Activated naive CD8-positive, alpha-beta T cell treated with anti-CD3 and anti-CD28 coated beads for 36 hours (primary cell): ENCODE measurements at places on chromosomes 11 and 22. TPM values are rescaled to one million over a fixed set of nuclear protein-coding genes. Genes with fewer than 3 reads are reported as not detected.
A peak's percentile ranks its signal among the peaks of the same experiment; 100 is the strongest.

TRPM5 gene
- not detected for total RNA-seq

OR8K3 gene
- not detected for total RNA-seq

RIMBP3C gene
- 0.20 TPM for total RNA-seq

GRCh38 chr11:93072229-93072914, 102.9 kb downstream of the MTNR1B start:
- no peaks in the 10 kb centered on the region for H3K4me1 ChIP-seq
- H3K4me3 ChIP-seq, result no peak overlapping the region
- H3K27me3 ChIP-seq, result peaks cover 17% of the 10 kb centered on the region

- H3K27me3 ChIP-seq, result peaks cover 3% of the 10 kb centered on the region
- DNase-seq, result no peak
- H3K4me3 ChIP-seq, result no peak overlapping the region
- H3K27ac ChIP-seq, result no peak overlapping the region
Measured at GRCh38 chr11:131154351-131154750, 216.1 kb upstream of the NTM start.

GRCh38 chr22:50504369-50505211, 2.9 kb downstream of the LMF2 start:
- peaks cover 7% of the 10 kb centered on the region for H3K4me1 ChIP-seq
- no peak for DNase-seq
- H3K27ac ChIP-seq, result no peak overlapping the region

DNA sequence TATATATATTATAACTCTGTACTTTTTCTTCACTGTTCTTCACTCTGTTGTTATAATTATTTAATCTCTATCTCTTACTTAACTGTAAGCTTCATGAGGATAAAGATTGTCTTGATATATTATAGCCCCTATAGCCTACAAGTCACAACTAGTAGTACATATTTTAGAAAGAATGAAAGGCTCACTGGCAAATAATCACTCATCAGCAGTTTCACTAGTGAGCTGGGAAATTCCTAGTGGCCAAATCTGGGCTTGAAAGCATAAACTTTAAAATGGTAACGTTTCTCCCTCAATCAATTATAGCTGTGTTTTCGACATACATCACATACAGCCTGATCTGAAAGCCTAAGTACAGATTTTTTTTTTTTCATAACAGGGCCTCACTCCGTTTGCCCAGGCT, 42.5 kb downstream of the CTSC start:
- no peak for DNase-seq
- H3K4me3 ChIP-seq, result no peak overlapping the region
- peaks cover 48% of the 10 kb centered on the region for H3K36me3 ChIP-seq
- peaks cover 5% of the 10 kb centered on the region for H3K4me1 ChIP-seq

DNA sequence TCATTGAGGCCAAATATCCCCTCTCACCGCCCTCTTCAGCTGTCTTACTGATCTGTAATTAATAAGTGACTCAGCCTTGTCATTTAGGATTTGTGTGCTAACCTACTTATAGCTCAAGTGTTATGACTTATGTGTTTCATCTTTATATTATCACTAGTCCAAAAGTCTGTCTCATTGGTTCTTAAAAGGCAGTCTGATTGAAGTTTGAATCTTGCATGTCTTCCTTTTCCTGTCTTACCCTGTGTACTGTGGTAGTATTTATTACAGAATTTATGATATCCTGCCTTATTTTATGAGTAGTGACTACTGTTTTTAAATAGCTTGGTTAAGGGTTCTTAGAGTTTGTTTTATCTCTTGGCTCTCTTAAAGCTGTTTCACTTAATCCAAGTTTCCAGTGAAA, 6.3 kb downstream of the DEPDC7 start:
- H3K4me1 ChIP-seq, result peaks cover 26% of the 10 kb centered on the region
- H3K36me3 ChIP-seq, result no peaks in the 10 kb centered on the region

- peak overlapping the region; percentile 14 for H3K27ac ChIP-seq
- no peak overlapping the region for H3K4me3 ChIP-seq
- peaks cover 38% of the 10 kb centered on the region for H3K4me1 ChIP-seq
- DNase-seq, result no peak
- peaks cover 27% of the 10 kb centered on the region for H3K36me3 ChIP-seq
Measured at GRCh38 chr11:75893251-75893650, 78.2 kb downstream of the UVRAG start.

DNA sequence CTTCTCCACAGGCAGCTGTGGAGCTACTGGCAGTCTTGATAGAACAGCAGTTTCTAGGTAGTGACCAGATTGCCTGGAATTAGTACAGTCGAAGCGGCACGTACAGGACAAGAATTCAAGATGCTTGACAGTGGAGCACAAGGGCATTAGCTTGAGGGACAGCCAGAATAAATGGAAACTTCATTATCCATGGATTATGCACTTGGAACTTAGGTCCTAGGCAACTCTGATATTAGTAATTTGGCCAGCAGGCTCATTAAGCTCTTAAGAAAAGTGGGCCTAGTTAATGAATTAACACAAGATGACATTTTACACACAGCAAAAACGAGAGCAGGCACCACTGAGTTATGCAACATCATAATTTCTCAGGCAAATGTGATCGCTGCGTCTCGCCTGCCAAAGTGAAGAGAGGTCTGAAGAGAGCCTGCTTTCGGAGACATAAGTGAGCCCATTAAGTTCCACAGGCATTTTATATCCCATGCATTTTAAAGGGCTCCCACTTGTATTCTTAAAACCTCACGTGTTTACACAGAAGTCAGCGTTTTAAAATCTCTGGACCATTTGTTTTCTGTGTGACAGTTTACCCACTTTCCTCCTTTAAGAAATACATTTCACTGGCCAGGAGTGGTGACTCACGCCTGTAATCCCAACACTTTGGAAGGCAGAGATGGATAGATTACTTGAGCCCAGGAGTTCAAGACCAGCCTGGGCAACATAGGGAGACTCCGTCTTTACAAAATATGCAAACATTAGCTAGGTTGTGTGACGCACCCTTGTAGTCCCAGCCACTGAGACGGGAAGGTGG, 66.2 kb downstream of the COMMD9 start:
- no peaks in the 10 kb centered on the region for H3K4me1 ChIP-seq
- H3K36me3 ChIP-seq, result no peaks in the 10 kb centered on the region
- H3K27me3 ChIP-seq, result no peaks in the 10 kb centered on the region
- H3K4me3 ChIP-seq, result no peak overlapping the region

- no peak overlapping the region for H3K27ac ChIP-seq
- no peaks in the 10 kb centered on the region for H3K36me3 ChIP-seq
- H3K4me1 ChIP-seq, result no peaks in the 10 kb centered on the region
- DNase-seq, result no peak
Measured at GRCh38 chr11:102139081-102139498, 28.8 kb downstream of the YAP1 start.
